Esophagus squamous epithelium (tissue), 5 donors: ENCODE measurements at places on chromosomes 11 and 22.

DNA sequence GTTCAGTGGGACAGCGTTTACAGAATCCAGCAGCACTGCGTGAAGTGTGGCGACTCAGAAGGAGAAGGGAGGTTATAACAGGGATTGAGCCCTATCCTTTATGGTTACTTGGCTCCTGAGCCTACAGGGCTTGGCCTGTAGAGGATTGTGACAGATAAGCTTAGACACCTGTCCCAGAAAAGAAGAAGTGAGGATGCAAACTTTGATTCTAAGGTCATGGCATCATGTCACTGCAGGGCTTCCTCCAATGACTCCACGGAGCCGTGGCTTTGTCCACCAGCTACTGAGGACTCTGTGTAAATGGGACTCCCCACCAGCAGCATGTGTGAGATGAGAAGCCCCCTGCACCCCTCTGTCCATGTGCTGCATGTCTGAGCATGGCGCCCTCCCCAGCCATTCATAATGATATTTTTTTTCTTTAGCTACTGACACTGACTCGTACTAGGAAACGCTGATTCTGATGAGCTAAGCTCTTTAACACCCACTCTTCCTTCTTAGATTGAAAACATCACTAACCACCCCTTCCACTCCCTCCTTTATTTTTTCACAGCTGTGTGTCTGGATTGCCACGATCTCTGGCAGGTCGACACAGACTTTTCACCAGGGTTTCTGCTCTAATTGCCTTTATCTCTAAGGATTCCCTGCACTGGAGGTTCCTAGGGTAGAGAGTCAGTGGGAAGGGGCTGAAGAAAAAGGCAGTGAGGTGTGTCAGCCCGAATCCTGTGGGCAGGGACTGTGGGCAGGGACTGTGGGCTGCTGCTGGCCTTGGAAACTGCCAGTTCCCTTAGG, 65.5 kb upstream of the TTC12 start:
- H3K4me1 ChIP-seq = peaks cover under 1% of the 10 kb centered on the region
- H3K36me3 ChIP-seq = no peaks in the 10 kb centered on the region
- H3K27me3 ChIP-seq = no peaks in the 10 kb centered on the region
- DNase-seq = no peak

DNA sequence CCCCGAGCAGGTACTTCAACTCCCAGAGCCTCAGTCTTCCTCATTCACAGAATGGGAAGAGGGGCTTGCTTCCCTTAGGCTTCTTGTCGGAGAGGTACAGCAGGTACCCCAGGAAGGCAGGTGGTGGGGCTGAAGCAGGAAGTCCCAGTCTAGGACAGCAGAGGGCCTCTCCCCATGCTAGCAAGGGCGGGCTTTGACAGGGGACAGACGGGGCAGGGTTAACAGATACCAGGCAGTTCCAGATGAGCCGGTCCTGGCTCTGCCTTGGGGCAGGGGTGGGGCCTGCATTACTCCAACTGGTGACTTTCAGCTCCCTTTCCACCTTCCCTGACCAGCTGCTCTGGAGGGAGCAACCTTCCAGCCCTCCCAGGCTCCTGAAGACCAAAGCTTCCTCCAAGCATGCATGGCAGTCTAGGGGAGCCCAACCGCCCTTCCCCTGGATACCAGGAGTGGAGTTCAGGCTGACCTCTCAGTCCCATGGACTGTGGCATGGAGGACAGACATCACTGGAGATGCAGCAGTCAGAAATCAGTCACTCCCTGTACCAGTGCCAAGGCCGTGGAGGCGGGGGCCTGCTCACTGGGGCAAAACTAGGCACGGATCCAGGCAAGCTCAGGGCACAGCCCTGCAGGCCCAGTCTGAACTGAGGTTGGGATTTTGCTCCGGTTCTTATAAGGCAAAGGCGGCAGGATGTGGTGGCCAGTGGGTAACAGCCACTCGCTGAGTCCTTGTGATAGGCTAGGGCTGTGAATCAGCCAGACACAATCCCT, 60.5 kb downstream of the NAT10 start:
- no peaks in the 10 kb centered on the region for H3K27me3 ChIP-seq
- no peak overlapping the region for H3K4me3 ChIP-seq
- no peak for DNase-seq
- no peaks in the 10 kb centered on the region for H3K36me3 ChIP-seq

DNA sequence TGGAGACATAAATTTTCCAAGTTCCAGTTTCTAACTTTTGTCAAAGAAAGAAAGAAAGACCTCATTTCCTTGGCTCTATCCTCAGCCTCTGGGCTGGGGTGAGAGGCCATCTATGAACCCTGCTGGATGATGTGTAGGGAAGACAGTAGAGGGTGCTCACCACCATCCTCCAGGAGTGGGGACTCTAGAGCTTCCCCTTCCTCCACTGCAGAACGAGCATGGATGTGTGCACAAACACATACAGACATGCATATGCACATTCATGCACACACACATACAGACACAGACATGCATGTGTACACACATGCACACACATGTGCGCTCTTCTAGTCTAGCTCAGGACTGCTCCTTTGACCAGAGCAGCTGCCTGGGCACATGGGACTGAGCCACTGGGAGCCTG, 565.8 kb downstream of the BUD13 start:
- no peaks in the 10 kb centered on the region for H3K36me3 ChIP-seq
- no peaks in the 10 kb centered on the region for H3K27me3 ChIP-seq
- no peak for DNase-seq
- H3K27ac ChIP-seq = no peak overlapping the region
- no peak overlapping the region for H3K4me3 ChIP-seq
- no peaks in the 10 kb centered on the region for H3K4me1 ChIP-seq

GRCh38 chr11:72482211-72482812, 48.0 kb upstream of the CLPB start:
- DNase-seq = no peak
- H3K27ac ChIP-seq = no peak overlapping the region
- H3K27me3 ChIP-seq = no peaks in the 10 kb centered on the region
- H3K4me1 ChIP-seq = no peaks in the 10 kb centered on the region
- H3K4me3 ChIP-seq = no peak overlapping the region

- no peak overlapping the region for H3K4me3 ChIP-seq
- H3K36me3 ChIP-seq = no peaks in the 10 kb centered on the region
- peaks cover 14% of the 10 kb centered on the region for H3K4me1 ChIP-seq
- DNase-seq = no peak
Observed at GRCh38 chr11:18392434-18393321, 1.7 kb upstream of the LDHA start.

GRCh38 chr11:79458709-79459108, 17.9 kb upstream of the TENM4 start:
- no peak for DNase-seq
- no peak overlapping the region for H3K4me3 ChIP-seq
- no peak overlapping the region for H3K27ac ChIP-seq
- peaks cover 12% of the 10 kb centered on the region for H3K27me3 ChIP-seq

DNA sequence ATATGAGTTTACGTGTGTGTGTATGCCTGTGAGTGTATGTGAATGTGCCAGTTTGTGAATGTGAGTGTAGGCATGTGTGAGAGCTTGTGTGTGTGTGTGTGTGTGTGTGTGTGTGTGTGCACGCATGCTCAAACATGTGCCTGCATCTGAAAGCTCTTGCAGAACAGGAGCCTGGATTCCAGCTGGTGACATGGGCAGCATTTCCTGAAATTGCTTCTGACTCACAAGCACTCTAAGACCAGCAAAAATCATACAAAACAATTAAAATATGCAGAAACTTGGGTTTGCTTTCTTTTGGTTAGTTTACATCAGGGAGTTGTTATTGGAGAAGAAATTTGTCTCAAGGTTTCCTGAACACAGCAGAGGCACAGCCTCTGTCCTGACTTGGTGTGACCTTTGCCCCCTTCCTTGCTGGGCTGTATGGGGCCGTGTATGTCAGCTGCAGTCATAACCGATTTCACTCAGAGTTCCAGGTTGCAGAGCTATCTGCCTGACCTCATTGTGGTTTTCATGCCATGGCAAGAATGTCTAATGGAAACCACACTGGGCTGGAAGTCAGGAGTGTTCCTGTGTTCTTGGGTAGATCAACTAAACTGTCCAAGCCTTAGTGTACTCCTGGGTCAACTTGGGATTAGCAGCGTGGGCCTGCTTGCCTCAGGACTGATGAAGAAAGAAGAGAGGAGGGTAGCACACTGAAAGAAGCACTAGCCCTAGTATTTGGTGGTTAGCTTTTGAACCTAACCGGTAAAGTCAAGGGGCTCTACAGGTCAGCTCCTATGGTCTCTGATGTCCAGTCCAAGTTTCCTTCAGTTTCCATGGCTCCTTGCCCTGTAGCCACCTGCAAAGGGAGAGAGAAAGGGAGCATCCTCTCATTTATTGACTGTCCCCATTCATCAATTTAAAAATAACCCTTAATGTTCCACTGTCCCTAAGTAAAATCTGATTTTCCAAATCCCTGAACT, 143.7 kb downstream of the SNX19 start:
- H3K4me3 ChIP-seq = no peak overlapping the region
- DNase-seq = no peak
- no peaks in the 10 kb centered on the region for H3K36me3 ChIP-seq

DNA sequence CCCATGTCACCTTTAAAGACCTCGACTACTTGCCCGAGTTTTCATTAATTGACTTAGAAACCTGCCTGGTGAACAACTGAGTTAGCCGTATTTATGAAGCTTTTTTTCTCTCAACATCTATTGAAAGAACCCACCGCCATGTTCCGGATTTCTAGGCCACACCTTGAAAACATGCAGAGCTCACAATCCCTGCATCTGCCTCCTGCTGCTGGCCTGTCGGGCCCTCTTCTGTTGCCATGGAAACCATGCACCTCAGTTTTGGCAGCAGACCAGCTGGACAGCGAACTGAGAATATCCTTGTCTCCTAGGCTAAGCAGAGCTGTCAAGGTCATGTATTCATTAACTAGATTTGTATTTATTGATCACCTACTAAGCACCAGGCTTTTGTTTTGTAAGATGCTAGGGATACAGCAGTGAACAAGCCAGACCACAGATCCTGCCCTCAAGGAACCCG, 4.3 kb upstream of the PATZ1 start:
- H3K27ac ChIP-seq = no peak overlapping the region
- H3K4me3 ChIP-seq = no peak overlapping the region
- DNase-seq = no peak
- H3K27me3 ChIP-seq = no peaks in the 10 kb centered on the region

DNA sequence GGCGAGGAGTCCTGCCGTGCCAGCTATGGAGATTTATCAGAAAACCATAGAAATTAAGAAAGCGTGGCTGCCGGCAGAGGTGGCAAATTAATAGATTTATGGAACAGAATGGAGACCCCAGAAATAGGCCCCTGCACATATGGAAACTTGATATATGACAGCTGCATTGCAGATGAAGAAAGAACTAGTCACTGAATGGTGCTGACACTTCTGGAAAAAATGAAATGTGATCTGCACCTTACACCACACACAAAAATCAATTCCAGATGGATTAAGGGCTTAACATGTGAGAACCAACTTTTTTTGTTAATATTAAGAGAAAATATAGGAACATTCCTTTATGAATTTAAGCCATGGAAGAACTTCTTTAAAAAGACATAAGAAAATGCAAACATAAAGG, 40.3 kb upstream of the TSKU start:
- no peak overlapping the region for H3K27ac ChIP-seq
- H3K36me3 ChIP-seq = no peaks in the 10 kb centered on the region
- H3K4me3 ChIP-seq = no peak overlapping the region
- no peak for DNase-seq

- peaks cover 20% of the 10 kb centered on the region for H3K4me1 ChIP-seq
- H3K36me3 ChIP-seq = no peaks in the 10 kb centered on the region
- H3K27ac ChIP-seq = no peak overlapping the region
- DNase-seq = no peak
Observed at GRCh38 chr22:33896154-33896553, 24.1 kb downstream of the LARGE1 start.

GRCh38 chr11:99687320-99687719, 666.6 kb downstream of the CNTN5 start:
- no peak for DNase-seq
- H3K36me3 ChIP-seq = no peaks in the 10 kb centered on the region
- H3K27me3 ChIP-seq = no peaks in the 10 kb centered on the region
- H3K27ac ChIP-seq = no peak overlapping the region
- no peak overlapping the region for H3K4me3 ChIP-seq

DNA sequence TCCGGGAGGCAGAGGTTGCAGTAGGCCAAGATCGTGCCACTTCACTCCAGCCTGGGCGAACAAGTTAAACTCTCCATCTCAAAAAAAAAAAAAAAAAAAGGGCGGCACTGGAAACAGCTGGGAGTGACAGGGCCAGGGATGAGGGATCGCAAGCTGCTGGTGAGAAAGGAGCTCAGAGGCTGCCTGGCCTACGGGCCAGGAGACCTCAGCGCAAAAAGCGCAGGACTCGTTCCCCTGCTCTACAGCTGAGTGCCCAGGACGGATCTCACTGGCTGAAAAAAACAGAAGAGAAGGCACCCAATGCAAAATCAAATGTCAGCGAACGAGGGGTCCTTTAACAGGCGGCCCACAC, 650 bp upstream of the NUP50 start:
- no peak for DNase-seq
- peak overlapping the region; percentile 99 for H3K27ac ChIP-seq
- H3K4me3 ChIP-seq = peak overlapping the region; percentile 99
- no peaks in the 10 kb centered on the region for H3K36me3 ChIP-seq
- no peaks in the 10 kb centered on the region for H3K27me3 ChIP-seq

DNA sequence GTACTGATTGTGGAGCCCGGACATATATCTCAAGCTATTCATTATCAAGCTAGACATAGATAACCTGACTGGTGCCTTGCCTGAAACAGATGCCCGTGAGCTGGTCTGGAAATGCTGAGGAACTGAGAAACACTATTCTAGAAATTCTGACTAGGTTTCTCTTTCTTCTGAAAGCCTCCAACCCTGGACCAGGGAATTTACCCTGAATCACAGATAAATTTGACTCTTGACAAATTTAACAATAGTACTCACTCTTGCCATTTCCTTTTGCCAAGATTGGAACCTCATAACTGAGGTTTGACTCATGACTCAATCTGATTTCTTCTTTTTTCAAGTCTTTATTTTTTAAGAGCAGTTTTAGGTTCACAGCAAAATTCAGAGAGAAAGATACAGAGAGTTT, 189.6 kb upstream of the SYN3 start:
- no peaks in the 10 kb centered on the region for H3K36me3 ChIP-seq
- no peaks in the 10 kb centered on the region for H3K4me1 ChIP-seq
- no peak for DNase-seq
- no peak overlapping the region for H3K27ac ChIP-seq

DNA sequence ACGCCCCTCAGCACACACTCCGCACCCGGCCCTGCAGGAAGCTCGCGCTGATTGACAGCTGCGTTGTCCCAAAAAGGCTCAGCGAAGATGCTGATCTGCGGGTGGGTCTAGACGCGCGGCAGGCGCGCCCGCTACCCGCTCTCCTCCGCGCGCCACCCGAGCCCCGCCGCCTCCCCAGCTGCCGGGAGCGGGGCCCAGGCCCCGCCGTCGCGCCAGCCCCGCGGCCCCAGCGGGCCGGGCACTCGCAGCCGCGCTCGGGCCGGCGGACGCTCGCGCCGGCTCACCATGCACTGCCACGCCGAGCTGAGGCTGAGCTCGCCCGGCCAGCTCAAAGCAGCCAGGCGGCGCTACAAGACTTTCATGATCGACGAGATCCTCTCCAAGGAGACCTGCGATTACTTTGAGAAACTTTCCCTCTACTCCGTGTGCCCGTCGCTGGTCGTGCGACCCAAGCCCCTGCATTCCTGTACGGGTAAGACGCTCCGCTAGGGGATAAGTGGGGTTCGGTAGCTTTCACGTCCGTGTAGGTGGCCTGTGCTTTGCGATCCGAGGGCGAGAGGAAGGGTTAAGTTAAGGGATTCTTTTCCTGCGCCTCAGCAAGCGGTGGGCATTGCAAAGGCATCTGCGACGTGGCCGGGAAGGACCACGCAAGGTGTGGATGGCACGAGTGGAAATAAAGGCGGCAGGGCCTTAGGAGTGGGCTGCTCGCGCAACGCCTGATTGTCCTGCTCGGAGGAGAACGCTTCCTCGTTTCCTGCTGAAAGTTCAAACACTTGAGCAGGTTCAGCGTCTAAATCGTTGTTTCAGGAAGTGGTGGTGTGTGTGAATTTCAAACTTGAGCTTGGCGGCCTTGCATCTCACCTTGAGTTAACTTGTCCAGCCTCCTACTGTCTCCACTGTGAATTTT, at the start of gene BARX2:
BARX2 (plus strand) TSS at position 98 of the 907 bp plus-strand sequence; CDS start at position 286, 188 bp downstream.
- no peaks in the 10 kb centered on the region for H3K27me3 ChIP-seq
- peak within 1 kb of the TSS; percentile 91 for H3K27ac ChIP-seq
- H3K4me1 ChIP-seq = peaks cover 18% of the 10 kb centered on the region
